ENCODE measurements at places on chromosomes 7 and 10.
A peak's percentile ranks its signal among the peaks of the same experiment; 100 is the strongest.

DNA sequence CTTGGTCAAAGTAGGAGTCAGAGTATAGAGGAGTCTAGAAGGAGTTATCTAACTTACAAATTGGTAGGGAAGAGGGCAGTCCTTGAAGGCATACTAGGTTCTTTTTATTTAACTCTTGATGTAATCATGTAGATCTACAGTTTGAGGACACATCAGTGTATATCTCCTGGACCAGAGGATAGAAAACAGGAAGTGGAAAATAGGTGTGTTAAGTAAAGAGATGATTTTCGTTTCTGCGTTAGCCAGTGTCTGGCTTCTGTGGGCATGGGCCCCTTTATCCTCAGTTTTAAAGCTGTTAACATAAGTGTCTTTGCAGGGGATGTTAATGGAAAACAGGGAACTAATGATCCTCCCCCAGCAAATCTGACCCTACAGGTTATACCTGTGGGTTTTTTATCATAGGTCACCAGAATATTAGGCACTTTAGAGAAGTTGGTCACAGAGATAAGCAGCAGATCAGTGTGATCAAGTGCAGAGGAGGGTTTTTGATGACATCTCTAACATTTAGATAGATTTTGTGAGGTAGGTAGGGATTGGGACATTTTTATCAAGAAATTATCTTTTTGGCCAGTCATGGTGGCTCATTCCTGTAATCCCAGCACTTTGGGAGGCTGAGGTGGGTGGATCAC lies 58.6 kb upstream of the PRSS1 start:
- no peak for DNase-seq

- peak; percentile 71 for DNase-seq
Observed at GRCh38 chr10:17409170-17409733, 45.1 kb downstream of the ST8SIA6 start.

DNA sequence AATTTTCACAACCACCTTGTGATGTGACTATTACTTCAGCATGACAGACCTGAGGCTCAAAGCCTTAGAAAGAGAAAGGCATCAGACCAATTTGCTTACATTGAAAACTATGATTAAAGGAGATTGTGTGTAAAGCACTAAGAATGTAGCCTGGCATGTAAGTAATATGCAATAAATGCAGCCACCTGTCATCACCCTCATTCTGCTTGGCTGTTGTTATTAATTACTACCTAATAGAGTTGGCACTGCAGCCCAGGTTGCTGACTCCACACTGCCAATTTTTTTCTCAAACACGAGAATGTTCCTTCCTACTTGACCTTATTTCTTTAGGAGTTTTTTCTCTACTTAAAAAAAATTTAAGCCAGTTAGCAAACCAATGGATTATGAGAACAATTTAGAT lies 61.2 kb upstream of the NPVF start:
- no peak for DNase-seq

DNA sequence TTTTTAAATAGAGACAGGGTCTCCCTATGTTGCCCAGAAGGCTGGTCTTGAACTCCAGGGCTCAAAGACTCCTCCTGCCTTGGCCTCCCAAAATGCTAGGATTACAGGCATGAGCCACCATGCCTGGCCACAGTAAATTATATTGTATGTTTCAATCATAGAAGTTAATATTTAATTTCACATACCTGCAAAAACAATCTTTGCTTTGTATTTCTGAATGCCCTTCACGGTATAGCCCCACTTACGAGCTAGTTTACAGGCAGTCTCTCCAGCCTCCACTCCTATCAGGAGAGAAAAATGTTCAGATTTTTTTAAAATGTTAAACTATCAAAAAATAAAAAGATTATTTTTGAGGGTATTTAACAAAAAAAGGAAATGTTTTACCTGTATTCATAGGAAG lies 10.4 kb downstream of the OAT start:
- no peak for DNase-seq

DNA sequence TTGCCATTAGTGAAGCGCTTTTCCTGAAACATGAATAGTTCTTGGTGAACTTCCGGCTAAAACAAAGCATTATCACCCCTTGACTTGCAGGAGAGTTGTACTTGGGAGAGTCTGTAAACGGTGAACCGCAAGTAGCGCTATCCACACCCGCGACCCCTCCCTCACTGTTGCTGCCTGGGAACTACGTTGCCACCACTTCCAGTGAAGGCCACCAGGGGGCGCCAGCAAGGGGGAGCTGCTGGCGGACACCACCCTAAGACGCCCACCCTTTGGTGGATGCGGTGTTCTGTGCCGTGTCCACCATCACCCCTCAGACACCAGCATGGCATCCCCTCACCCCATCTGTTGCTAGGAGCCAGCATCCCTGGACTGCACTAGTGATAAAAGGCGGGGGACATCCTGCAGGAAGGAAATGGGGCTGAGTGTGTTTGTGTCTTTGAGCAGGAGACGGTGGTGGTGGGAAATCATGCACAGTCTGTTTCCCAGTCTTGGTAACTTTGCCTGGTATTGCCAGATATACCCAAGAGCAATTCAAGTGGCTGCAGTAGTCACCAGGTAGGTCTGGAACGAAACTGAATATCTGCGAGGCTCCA lies 298.2 kb downstream of the FRMD4A start:
- peak; percentile 80 for DNase-seq

All from activated CD4-positive, alpha-beta T cell treated with anti-CD3 and anti-CD28 coated beads, Interleukin-2, amount 10 ng/mL, durations not matched to agents 24 days and 14 days (primary cell).